ENCODE measurements at places on chromosomes 3 and 15.

DNA sequence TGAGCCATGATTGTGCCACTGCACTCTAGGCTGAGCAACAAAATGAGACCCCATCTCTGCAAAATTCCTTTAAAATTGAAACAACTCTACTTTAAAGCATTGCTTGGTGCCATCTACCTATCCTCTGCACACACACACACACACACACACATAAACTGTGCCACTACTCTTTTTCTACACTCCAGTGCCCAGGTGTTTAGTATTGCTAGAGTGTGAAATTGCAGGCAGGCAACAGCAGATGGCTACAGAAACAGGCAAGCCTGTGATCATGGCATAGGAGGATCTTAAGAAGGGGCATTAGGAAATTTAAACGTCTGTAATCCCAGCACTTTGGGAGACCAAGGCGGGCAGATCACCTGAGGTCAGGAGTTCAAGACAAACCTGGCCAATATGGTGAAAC is 39.0 kb downstream of the SIDT1 start:
- DNase-seq, result no peak

DNA sequence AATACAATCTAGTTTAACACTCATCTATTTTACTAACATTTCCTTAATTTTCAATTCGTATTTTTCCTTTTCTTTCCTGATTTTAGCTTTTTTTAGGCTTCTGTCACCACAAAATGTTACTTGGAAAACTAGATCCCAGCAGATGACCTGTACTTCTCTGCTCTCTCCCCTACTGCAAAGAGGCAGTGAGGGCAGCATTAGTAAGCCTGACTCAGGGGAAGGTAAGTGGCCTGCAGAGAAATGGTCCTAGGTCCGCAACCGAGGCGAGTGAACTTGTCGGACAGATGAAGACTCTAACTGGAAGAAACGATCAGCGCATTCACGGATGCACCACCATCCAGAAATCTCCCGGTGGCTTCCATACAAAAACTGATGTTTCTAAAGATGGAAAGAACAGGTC is 20.4 kb downstream of the TMEM43 start:
- DNase-seq, result no peak

DNA sequence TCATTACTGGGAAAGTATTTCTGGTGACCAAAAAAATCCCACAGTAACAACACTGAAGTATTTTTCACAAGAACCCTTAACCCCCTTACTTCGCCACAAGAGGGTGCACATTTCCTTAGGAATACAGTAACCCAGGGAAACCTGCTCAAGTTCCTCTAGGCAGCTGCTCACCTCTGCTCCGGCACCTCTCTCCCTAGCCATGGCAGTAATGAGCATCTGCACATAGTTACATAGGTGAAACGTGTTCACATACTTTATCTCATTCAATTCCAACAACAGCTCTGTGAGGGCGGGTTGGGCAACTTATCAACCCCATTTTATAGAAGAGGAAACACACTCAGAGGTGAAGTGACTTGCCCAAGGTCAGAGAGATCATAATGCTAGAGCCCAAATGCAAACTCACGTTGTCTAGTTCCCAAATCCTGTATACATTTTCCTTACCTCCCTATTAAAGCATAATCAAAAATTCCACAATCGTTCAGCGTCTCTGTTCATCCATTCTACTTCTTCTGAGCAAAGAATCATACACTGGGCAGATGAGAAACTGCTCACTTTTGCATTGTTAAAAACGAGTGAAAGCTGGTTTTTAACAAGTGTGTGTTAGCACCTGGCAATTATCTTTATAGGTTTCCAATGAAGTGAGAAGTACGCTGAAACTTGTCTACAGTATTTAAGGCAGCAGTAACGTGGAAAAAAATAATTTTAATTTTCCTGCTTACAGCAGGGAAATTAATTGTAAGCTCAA is 90.7 kb downstream of the IGF2BP2 start:
- peak; percentile 22 for DNase-seq

- DNase-seq, result no peak
These were observed 2.7 kb downstream of the CERS3 start for GRCh38 chr15:100526027-100526481.

GRCh38 chr3:66907136-66907535 is 91.0 kb upstream of the KBTBD8 start:
- DNase-seq, result no peak

DNA sequence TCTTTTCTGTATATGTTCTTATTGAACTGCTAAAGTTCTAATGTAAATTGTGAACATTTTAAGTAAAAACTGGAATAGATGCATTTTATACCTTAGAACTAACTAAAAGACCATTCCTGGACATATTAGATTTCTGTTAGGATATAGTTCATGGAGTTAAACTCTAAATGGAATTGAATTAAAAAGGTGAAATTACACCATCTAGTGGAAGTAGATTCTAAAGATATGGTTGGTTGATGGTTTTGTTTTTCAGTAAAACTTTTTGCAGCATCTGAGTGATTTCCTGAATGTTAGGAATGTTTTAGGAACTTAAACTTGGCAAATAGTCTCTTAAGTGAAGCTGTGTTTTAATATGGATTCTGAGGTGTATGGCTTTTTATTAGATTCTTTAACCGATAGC is 96.8 kb downstream of the SLMAP start:
- no peak for DNase-seq

- no peak for DNase-seq
These were observed 25.7 kb downstream of the TYRO3 start for GRCh38 chr15:41584636-41585126.

DNA sequence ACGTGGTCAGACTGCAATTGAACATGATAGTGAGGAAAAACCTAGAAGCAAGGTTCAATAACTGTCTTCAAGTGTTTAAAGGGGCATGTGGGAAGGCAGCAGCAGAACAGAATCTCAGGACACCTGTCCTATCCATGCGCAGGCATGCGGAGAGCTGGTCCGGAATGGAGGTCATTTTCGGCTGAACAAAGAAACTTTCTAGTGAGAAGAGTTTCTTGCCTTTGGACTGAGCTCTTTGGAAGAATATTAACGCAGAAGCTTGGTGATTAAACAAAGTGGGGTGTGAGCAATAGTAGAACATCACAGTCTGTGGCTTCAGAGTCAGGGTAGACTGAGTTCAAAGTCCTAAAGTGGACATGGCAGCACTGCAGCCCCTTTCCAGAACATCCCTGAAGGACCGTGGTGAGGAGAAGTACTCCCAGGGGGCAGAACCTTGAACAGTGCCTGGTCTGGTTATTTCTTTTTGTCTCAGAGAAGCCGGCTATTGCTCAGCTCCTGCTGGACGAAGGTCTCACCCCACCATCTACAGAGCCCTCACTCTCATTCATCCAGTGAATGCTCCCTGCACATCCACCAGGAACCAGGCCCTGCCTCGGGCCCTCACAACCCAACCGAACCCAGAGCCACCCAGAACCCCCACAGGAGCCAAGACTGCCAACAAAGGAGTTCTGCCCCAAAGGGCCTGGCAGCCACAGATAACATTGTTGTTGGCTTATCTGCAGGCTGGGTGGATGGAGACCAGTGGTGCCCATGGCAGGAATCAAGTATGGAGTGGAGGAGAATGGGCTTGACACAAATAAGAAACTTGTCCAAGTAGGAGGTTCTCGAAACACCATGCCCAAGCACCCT is 2.8 kb upstream of the SSUH2 start:
- no peak for DNase-seq

DNA sequence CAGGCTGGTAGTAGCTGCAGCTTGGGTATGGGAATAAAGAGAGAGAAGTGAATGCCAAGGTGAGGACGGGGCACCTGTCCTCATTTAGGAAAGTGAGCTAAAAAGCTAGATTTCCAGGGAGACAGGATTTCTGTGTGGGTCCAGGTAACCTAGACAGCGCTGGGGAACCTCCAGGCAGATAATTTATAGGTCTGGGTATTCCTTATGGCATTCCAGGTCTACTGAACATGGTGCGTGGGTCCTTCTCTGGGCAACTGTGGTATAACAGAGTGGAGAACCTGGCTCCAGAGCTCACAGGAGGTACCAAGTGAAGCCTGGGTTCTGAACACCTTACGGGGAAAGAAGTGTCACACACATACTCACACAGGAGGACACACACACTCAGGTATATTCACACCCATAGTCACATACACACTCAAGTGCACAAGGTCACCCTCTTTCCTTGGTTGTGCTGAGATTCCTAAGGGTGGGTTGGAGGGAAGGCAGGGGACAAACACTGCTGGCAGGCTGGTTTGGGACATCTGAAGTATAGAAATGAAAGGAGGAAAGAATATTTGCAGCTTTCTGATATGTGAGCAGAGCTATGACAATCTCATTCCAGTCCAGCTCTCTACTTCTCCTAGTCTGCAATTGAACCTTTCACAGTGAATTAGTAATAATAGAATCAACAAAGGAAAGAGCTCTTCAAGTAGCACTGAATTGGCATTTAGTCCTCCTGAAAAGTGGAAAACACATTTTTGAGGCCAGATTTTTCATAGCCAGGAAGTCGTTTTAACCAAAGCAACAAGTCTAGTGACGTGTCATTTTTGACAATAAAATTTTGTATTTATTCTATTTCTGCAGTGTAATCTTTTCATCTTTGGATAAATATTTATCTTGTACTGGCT is 37.4 kb upstream of the ITGA11 start:
- DNase-seq, result no peak

GRCh38 chr15:28994142-28994830 is 108.5 kb downstream of the APBA2 start:
- no peak for DNase-seq

DNA sequence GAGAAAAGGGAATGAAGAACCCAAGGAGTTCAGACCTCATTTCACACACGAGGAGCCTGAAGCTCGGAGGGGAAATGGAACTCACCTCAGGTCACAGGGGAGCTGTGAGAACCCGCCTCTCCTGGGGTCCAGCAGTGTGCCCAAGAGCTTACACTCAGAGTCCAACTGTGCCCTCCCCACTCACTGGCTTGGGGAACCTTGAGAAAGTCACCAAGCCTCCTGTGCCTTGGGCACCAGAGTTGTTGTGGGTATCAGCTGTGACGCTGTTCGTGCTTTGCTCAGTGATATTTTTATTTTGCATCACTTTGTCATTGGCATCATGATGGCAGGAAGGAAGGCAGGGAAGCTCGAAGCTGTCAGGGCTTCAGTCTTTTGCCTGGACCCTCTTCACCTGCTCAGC is 83.4 kb downstream of the TLE3 start:
- DNase-seq, result no peak

- no peak for DNase-seq
These were observed 8.7 kb downstream of the SRP14 start for GRCh38 chr15:40029979-40030893.

DNA sequence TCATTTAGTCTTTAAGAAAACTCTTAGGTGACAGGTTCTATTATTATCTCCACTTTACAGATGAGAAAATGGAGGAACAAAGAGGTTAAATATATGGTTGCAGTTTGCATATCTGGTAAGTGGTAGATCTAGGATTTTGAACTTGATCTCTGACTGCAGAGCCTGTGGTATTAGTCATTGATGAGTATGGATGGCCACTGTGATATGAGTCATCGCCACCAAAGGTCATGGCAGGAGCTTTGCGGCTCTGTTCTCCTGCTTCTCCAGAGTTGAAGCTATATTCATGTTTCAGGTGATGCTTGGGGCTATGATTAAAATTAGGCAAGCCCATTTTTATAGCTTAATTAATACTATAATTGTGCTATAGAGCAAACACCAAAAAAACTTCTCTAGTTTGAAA is 306.2 kb upstream of the DPPA4 start:
- no peak for DNase-seq

- DNase-seq, result no peak
These were observed 12.1 kb downstream of the ZDHHC19 start for GRCh38 chr3:196198771-196199753.

- no peak for DNase-seq
These were observed 261.5 kb upstream of the TPM1 start for GRCh38 chr15:62781081-62781497.

DNA sequence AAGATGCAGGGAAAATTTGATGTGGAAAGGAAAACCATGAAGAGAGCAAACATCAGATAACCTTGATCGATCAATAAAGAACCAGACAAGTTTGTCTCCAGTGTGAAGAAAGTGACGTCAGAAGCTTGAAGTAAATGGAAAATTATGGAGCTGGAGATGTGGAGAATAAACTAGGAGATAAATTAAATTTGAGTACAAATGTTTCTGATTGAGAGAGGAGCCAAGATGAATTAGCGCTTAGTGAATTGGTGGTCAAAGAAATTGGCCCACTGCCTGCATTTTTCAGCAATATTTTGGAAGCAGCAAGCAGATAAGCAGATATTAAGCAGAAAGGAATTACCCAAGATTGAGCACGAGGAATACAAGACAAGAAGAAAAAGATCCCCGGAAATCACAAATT is 567.3 kb upstream of the ZNF385D start:
- no peak for DNase-seq

DNA sequence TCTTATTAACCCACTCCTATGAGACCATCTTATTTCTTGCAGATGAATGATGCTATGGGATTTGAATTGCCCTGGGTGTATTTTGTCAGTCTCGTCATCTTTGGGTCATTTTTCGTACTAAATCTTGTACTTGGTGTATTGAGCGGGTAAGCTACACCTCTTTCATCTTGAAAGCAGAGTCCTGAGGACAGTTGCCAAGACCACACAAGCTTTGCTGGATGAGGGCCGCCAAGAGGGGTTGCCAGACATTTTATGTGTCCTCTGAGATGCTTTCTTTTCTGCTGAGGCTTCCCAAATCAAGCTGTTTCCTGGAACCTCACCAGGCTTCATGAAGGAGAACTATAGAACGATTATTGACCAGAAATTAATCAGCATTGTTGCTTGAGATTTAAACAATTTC is 173.2 kb downstream of the CHDH start:
- DNase-seq, result no peak

GRCh38 chr3:99384596-99384995 is 253.8 kb upstream of the COL8A1 start:
- no peak for DNase-seq

- DNase-seq, result no peak
These were observed 19.9 kb downstream of the TTC21A start for GRCh38 chr3:39127269-39127907.

- DNase-seq, result no peak
These were observed 32.4 kb upstream of the DYNC1LI1 start for GRCh38 chr3:32603064-32603463.

DNA sequence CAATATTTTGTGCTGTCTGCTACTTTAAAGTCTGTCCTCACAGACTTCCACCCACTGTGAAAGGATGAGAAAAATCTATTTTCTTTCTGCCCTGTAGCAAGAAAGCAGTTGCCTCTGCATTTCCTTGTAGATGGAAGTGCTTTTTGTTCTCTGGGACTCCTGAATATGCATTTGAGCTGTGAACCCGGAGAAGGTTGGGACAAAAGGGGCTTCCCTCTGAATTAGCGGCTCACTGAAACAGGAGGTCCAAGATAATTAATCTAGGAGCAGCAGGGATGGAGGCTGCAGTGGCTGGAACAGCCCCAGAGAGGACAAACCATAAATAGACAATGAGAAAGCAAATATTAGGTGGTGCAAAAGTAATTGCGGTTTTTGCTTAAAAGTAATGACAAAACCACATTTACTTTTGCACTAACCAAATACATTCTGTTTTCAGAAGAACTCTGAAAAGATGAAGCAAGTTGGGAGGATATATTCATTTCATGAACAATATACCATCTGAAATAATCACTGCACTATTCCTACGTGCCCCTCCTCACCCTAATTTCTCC is 143.4 kb upstream of the KBTBD8 start:
- DNase-seq, result no peak

- DNase-seq, result no peak
These were observed 103.8 kb upstream of the CHRM5 start for GRCh38 chr15:33864360-33865075.

GRCh38 chr3:126691765-126692164 is 12.3 kb upstream of the CHCHD6 start:
- DNase-seq, result no peak

Data from GM19239 (cell line).